ENCODE measurements at places on chromosomes 4 and X.

GRCh38 chrX:115373308-115373707, 83.8 kb downstream of the LUZP4 start:
- no peak for DNase-seq

GRCh38 chrX:30712214-30712613, 59.0 kb downstream of the GK start:
- DNase-seq = no peak

- DNase-seq = no peak
These were observed 41.8 kb upstream of the AP1AR start for GRCh38 chr4:112189754-112190153.

- DNase-seq = no peak
These were observed 32.3 kb downstream of the NOP14 start for GRCh38 chr4:2930758-2931511.

- DNase-seq = no peak
These were observed 95.2 kb downstream of the ATG4A start for GRCh38 chrX:108186811-108187210.

- no peak for DNase-seq
These were observed 32.3 kb upstream of the IQSEC2 start for GRCh38 chrX:53313728-53314105.

DNA sequence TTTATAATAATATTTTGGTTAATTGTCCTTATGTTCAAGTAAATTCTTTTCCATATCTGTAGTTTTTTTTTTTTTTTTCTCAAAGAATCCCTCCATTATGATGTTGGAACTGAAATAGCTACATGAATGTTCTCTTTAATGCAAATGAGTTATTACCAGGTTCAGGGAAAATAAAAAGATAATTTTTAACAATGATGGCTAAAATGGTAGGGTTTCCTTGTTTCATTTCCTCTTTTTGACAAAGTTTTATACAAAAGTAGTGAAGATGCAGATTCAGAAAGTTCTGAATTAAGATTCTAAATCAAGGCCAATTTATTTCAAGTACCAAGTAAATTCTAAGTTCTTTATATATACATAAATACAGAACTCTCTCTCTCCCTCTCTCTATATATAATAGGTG, 779.0 kb upstream of the INTU start:
- DNase-seq = no peak

GRCh38 chr4:6589444-6589843, 14.5 kb downstream of the MAN2B2 start:
- DNase-seq = no peak

DNA sequence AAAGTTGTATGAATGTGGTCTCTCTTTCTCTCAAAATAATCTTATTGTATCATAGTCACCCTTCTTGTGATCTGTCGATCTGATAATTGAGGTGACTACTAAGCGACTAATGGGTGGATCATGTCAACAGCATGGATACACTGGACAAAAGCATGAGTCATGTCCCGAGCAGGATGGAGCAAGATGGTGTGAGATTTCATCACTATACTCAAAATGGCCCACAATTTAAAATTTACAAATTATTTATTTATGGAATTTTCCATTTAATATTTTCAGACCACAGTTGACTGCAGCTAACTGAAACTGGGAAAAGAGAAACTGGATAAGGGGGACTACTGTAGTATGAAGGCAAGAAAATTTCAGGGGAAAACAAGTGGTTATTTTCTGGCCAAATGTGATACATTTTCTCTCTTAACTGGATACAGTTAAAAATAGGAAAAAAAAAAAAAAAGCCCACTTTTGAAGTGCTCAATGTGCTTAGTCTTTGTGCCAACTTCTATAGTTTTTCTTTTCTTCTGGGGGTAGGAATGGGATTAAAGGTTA, 25.3 kb downstream of the FAM241A start:
- no peak for DNase-seq

GRCh38 chr4:123777373-123777772, 380.8 kb downstream of the SPRY1 start:
- no peak for DNase-seq

DNA sequence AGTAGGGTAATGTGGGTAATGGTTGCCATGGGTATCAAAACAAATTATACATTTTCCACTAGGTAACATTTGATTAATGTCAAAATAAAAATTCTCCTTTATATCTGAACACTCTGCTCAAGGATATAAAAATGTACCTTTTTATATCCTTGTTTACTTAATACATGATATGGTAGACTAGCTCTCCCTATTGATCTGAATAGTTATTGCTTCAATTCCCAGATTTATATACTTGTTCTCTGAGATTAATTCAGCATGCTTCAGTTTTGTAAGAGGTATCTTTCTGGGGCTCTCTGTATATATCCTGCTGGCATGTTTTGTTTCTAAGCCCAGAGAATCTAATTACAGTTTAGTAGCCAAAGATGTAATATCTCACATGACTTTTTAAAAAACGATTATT, 169.7 kb downstream of the NPNT start:
- no peak for DNase-seq

- no peak for DNase-seq
These were observed 81.4 kb downstream of the DOCK11 start for GRCh38 chrX:118577041-118577440.

DNA sequence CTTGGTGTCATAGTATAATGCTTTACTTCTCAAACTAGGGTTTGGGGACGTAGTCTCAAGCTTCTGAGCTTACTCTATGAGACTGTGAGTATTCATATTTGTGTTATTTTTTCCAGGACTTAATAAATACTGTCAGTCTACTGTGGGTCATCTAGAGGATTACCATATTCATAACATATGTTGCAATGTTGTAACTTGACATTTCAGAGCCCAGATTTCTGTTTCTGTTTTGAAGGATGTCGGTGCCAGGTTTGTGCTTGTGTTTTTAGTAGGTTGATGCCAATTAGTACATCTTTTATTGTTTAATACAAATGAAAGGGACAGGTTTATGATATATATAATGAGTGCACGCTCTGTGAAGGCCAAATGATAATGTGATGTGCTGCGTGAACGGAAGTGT, 69.6 kb downstream of the SPANXN4 start:
- no peak for DNase-seq

DNA sequence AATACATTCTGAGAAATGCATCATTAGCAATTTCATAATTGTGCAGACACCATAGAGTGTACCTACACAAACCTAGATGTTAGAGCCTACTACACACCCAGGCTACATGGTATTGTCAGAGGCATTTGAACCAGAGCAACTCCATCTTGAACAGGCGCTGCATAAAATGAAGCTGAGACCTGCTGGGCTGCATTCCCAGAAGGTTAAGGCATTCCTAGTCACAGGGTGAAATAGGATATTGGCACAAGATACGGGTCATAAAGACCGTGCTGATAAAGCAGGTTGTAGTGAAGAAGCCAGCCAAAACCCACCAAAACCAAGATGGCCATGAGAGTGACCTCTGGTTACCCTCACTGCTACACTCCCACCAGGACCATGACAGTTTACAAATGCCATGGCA, 116.4 kb downstream of the LARP7 start:
- DNase-seq = no peak

DNA sequence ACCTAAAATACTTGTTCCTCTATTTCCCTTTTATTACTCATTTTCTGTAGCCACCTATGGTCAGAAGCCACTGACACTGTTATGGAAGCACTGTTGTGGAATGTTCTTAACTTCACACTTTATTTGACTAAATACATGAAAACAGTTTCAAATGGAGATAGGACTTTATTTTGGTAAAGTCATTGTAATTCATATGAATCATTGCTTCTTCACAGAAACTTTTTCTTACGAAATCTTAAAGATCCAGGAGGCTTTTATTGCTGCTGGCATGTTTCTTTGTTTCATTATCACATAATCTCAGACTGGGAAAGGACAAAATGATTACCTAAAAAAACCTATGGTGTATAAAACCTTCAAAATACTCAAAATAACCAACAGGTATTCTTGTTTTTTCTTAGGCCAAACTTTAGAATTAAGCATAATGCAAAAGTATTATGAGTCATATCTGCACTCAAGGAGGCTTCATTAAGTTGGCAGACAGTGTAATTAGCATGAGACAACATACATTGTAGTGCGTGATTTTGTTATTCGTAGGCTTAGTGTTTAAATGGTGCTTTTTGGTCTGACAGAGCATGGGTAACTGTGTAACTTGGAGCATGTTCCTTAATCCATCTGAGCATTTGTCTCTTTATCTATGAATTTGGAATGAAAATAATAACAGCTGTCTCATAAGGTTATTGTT, 58.0 kb downstream of the SH3BGRL start:
- no peak for DNase-seq

DNA sequence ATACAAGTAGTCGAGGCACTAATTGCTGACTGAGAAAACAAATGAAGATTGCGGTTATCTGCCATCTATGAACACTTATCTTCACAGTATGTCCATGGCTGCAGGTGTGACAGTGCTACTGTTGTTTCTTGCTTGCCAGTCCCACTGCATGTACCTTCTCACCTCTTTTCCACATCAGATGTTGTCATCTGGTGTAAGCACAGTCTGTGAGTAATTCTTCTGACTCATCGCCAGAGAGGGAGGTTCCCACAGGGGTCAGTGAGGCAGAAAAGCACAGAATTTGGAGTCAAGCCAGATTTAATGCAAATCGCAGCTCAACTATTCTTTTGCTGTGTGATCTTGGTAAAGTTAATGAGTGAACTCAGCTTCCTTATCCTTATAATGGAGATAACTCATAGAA, 144.4 kb downstream of the GLRA2 start:
- no peak for DNase-seq

DNA sequence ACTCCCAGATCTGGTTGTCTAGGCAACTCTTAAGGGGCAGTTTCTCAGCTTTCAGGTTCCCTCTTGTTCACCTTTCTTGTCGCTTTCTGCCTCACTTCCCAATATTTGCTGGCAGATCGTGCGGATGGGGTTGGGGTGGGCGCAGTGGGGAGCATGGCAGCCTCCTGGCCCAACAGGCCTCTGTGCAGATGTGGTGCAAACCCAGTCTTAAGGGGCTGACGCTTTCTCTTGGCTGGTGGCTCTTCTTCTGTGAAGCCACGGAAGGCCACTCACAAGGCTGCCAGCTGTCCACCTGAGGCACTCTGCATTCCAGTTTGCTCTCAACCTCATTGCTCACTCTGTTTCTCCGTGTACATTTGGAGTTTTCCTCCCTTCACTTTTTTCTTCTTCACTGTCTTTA, 61.7 kb downstream of the NBDY start:
- no peak for DNase-seq

DNA sequence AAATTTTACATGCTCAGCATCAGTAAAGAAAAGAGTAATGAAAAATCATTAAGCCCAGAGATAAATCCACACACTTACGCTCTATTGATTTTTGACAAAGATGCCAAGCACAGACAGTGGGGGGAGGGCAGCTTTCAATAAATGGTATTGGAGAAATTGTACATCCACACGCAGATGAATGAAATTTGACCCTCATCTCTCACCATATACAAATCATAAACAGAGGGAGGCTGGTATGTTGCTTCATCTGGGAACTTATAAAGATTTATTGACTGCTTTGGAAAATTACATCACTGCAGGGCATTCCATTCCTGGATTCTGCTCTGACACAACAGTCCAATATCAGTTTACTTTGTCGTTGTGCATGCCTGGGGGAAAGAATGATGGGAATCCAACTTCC, 58.4 kb upstream of the XAGE1A start:
- no peak for DNase-seq

DNA sequence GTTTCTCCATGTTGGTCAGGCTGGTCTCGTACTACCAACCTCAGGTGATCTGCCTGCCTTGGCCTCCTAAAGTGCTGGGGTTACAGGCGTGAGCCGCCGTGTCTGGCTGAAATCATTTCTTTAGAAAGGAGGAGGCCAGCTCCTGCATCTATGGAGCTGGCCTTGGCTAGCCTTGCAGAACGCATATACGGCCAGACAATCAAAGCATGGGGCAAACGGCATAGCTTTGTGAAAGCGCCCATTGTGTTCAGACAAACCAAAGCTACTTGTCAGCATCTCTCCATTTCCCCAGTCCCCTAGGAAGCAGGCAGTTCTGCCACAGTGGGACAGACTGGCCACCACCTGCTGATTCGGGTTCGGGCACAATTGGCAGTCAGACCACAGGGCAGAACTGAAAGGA, 48.9 kb upstream of the IQSEC2 start:
- DNase-seq = no peak

DNA sequence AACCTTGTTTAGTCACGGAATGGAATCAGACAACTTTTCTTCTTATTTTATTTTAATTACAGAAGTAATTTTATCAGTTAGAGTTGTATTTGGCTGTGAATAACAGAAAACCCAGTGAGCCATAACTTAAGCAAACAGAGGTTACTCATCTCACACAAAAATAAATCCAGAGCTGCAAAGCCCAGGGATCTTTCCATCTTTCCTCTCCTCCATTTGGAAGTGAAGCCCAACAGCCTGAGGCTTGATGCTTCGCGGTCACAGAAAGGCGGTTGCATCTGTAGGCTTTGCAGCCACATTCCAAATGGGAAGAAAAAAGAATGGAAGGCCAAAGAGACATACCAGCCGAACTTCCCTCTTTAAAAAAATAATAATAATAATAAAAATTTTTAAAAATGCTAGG, 22.6 kb downstream of the CHRNA9 start:
- DNase-seq = no peak

GRCh38 chrX:39679497-39680157, 418.1 kb downstream of the BCOR start:
- DNase-seq = no peak

GRCh38 chr4:182944484-182945213, 27.5 kb upstream of the DCTD start:
- no peak for DNase-seq

GRCh38 chr4:77176640-77177039, 19.6 kb downstream of the CCNG2 start:
- no peak for DNase-seq

GRCh38 chrX:130825525-130825924, 77.5 kb downstream of the ENOX2 start:
- DNase-seq = no peak

- peak; percentile 30 for DNase-seq
These were observed at the start of gene ETNPPL for GRCh38 chr4:108762559-108763225. TSS of gene ETNPPL (minus strand) at chr4:108763053. CDS start at chr4:108762898, 155 bp downstream.

DNA sequence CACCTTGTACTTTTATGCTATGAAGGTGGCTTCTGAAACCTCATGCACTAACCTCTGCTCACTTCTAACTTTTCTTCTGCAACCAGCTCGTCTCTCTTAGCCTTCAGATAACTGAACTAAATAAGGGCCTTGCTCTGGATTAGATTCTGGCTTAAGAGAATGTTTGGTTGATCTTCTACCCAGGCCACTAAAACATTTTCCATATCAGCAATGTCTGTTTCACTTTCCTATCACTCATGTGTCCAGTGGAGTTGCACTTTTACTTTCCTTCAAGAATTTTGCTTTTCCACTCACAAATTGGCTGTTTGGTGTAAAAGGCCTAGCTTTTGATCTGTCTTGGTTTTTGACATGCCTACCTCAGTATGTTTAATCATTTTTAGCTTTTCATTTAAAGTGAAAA, 105.8 kb downstream of the KCTD8 start:
- no peak for DNase-seq
